ENCODE measurements at places on chromosomes 6 and 20. TPM values are rescaled to one million over a fixed set of nuclear protein-coding genes. Genes with fewer than 3 reads are reported as not detected.

- no peak overlapping the region for H3K27ac ChIP-seq
- H3K4me1 ChIP-seq, result no peaks in the 10 kb centered on the region
- no peak overlapping the region for H3K4me3 ChIP-seq
- no peak for DNase-seq
Measured at GRCh38 chr20:49395659-49396058, 86.8 kb downstream of the KCNB1 start.

SIGLEC1 gene
- not detected for total RNA-seq

DNA sequence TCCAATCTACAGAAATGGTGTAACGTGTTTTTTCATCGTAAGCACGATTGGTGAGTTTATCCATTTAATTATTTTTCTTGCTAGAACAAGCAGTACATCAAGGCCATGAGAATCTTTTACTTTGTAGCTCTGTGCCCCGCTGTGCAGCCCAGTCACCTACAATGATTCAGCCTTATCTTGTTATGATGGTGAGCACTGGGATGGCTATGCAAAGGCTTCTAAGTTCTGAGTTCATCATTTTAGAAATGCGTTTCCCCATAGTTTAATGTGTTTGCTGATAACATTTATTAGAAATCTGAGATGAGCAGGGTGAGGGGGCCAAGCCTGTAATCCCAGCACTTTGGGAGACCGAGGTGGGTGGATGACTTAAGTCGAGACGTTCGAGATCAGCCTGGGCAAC is 111.8 kb upstream of the QKI start:
- DNase-seq, result no peak
- no peaks in the 10 kb centered on the region for H3K36me3 ChIP-seq

IRAK1BP1 gene
- 2.1 TPM for total RNA-seq

GRCh38 chr6:146679386-146679785 is 80.6 kb downstream of the ADGB start:
- no peaks in the 10 kb centered on the region for H3K4me1 ChIP-seq
- H3K27me3 ChIP-seq, result no peaks in the 10 kb centered on the region
- DNase-seq, result no peak
- H3K27ac ChIP-seq, result no peak overlapping the region

GRCh38 chr20:17172836-17173516 is 53.9 kb upstream of the PCSK2 start:
- H3K36me3 ChIP-seq, result no peaks in the 10 kb centered on the region
- no peaks in the 10 kb centered on the region for H3K27me3 ChIP-seq
- no peaks in the 10 kb centered on the region for H3K4me1 ChIP-seq
- H3K4me3 ChIP-seq, result no peak overlapping the region
